ENCODE measurements at places on chromosomes 7 and 10.

DNA sequence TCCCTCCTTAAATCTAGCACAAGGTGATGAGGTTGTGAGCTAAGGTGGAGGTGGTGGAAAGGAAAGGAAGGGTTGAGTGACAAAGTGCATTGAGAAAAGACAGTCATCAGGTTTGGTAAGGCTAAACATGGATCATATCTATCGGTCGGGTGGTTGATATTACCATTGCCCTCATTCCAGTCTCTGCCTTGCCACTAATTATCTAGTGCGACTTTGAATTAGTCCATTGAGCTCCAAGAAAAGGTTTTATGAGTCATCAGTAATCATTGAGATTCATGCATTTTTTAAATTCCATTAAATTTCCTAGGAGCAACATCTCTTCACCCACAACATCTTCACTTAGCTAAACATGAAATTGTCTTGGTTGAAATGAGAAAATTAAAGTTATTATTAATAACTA lies 68.9 kb upstream of the FRMD4A start:
- DNase-seq = peak; percentile 20

DNA sequence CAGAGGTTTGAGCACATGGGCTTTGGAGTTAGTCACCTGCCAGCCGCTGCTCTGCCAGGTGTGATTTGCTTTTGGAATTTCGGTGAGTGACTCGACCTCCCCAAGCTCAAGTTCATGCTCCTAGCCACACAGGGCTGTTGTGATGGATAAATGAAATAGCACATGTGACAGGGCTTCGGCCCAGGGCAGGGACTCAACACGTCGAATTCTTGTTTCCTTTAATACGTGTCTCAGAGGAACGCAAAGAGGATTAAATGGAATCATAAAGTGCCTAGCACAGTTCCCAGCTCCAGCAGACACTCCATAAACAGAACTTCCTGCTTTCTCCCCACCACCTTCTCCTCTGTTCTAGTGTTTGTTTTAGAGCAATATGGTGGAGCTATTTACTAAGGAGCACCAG lies 88.3 kb upstream of the CHST15 start:
- DNase-seq = no peak

GRCh38 chr7:83947260-83947659 lies 247.3 kb downstream of the SEMA3A start:
- DNase-seq = no peak

- DNase-seq = no peak
Measured at GRCh38 chr10:89393898-89394297, 1.5 kb downstream of the IFIT1 start.

GRCh38 chr10:10364902-10365301 lies 652.8 kb upstream of the CELF2 start:
- no peak for DNase-seq

GRCh38 chr10:48556065-48556464 lies 48.8 kb downstream of the ARHGAP22 start:
- DNase-seq = no peak

GRCh38 chr10:51052163-51052562 lies 22.1 kb upstream of the PRKG1 start:
- peak; percentile 20 for DNase-seq

DNA sequence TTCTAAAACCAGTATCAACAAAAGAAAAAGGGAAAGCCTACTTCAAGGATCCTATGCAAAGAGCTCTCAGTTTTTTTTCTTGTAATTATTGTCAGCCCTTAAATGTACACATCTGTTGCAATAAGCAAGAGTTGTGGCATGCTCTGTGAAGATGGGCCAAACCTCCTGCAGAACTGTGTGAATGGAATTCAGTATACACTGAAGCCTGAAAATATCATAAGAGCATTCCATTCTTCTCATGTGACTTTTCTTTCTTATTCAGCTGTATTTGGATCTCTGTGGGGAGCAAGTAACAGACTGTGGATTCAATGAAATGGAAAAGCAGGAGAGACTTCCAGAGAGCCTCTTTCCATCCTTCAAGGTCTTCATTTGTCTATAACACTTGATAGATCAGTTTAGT lies 130.7 kb downstream of the SAMD9 start:
- peak; percentile 74 for DNase-seq

- DNase-seq = no peak
Measured at GRCh38 chr7:22853674-22854157, 31.1 kb upstream of the TOMM7 start.
